Aorta (tissue), 5 donors: ENCODE measurements at places on chromosomes 5 and 9. TPM values are rescaled to one million over a fixed set of nuclear protein-coding genes. Genes with fewer than 3 reads are reported as not detected.

GRCh38 chr9:95463148-95464060 is 53.4 kb downstream of the PTCH1 start:
- H3K27me3 ChIP-seq, result no peaks in the 10 kb centered on the region
- H3K36me3 ChIP-seq, result peaks cover 5% of the 10 kb centered on the region
- DNase-seq, result no peak
- no peaks in the 10 kb centered on the region for H3K4me1 ChIP-seq

DNA sequence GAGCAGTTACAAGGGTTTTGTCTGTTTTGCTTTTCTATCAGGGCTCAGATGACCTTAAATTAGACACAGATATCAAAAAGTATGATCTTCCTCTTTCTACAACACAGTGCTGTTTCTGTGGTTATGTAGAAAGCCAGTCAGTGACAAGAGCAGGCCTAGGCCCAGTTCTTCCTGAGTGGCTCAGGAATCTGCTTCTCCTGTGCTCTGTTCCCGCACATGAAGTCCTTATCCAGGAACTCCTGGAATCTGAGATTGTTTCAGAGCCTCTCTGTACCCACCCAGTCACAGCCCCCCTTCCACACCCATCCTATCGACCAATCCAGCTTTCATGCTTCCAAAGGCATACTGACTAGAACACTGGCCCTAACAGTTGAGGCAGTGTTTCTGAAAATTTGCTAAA is 40.4 kb upstream of the SMU1 start:
- no peak for DNase-seq
- peaks cover 1% of the 10 kb centered on the region for H3K4me1 ChIP-seq
- H3K36me3 ChIP-seq, result peaks cover 3% of the 10 kb centered on the region
- H3K27me3 ChIP-seq, result no peaks in the 10 kb centered on the region

- no peak overlapping the region for H3K4me3 ChIP-seq
- H3K27me3 ChIP-seq, result no peaks in the 10 kb centered on the region
- no peaks in the 10 kb centered on the region for H3K4me1 ChIP-seq
- no peaks in the 10 kb centered on the region for H3K36me3 ChIP-seq
These were observed 464.0 kb upstream of the ZNF608 start for GRCh38 chr5:125210242-125210947.

- no peaks in the 10 kb centered on the region for H3K36me3 ChIP-seq
- H3K4me3 ChIP-seq, result no peak overlapping the region
- no peak overlapping the region for H3K27ac ChIP-seq
- no peaks in the 10 kb centered on the region for H3K27me3 ChIP-seq
- no peaks in the 10 kb centered on the region for H3K4me1 ChIP-seq
- no peak for DNase-seq
These were observed 296.3 kb downstream of the ADAMTS6 start for GRCh38 chr5:65185468-65185867.

- no peak for DNase-seq
- no peaks in the 10 kb centered on the region for H3K4me1 ChIP-seq
- no peak overlapping the region for H3K4me3 ChIP-seq
- H3K27me3 ChIP-seq, result no peaks in the 10 kb centered on the region
These were observed 1.9 kb downstream of the FOXB2 start for GRCh38 chr9:77021291-77021894.

DNA sequence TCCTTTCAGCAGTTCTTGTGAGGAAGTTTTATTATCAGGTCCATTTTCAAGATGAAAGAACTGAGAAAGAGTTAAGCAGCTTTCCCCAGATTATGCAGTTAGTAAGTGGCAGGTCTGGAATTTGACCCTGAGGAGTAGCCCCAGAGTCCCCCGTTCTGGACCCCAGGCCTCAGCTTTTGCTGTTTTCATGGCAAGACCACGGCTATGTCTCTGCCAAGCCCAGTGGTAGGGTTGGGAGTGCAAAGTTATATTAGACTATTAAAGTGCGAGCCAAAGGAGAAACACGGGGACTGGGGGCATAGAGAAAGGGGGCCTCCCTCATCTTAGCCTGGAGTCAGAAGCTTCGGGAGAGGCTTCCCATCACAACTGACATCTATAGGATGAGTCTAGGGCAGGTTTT is 19.3 kb upstream of the ORM1 start:
- H3K27ac ChIP-seq, result no peak overlapping the region
- no peak for DNase-seq
- H3K4me1 ChIP-seq, result no peaks in the 10 kb centered on the region
- H3K36me3 ChIP-seq, result no peaks in the 10 kb centered on the region
- H3K27me3 ChIP-seq, result no peaks in the 10 kb centered on the region

DNA sequence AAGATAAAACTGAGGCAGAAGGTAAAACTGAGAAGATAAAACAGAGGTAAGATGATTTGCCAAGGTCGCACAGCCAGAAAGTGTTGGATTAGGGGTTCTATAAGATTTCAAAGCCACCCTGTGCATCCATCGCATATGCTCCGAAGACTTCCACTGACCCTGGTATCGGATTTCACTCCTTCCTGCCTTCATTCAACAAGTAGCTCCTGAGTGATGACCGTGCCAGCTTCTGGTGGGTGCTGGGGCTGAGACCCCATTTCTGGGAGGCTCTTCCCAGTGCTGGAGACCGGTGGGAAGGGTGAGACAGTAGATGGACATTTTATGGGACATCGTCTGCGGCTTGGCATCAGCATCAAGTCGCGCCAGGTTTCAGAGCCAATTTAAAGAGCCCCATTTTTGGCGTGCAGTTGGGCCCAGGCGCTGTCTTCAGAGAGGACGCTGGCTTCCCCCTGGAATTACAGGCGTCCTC is 53.7 kb upstream of the DAB2IP start:
- no peak overlapping the region for H3K4me3 ChIP-seq
- no peak for DNase-seq
- H3K4me1 ChIP-seq, result no peaks in the 10 kb centered on the region
- no peaks in the 10 kb centered on the region for H3K36me3 ChIP-seq

DNA sequence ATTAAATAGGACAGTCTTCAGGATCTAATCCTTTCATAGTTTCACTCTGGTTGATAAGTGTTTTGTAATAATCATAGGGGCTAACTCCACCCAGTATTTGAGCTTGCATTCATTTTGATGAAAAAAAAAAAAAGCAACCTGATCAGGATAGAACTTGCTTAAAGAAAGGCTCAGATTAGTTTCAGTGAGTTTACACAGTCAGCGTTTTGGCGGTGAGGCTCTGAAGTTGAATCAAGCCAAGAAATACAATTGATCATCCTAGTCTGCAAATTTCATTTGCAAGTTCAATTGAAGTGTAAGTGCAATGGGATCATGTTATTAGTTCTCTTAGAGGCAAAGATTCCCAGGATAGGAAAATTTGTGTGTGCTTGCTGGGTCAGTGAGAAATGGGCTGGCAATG is 159.7 kb upstream of the ELL2 start:
- no peaks in the 10 kb centered on the region for H3K36me3 ChIP-seq
- H3K27me3 ChIP-seq, result no peaks in the 10 kb centered on the region
- no peak overlapping the region for H3K4me3 ChIP-seq
- no peak for DNase-seq
- no peaks in the 10 kb centered on the region for H3K4me1 ChIP-seq

GRCh38 chr5:88948746-88949600 is 66.0 kb upstream of the MEF2C start:
- peak overlapping the region; percentile 36 for H3K27ac ChIP-seq
- peaks cover 9% of the 10 kb centered on the region for H3K4me1 ChIP-seq
- no peaks in the 10 kb centered on the region for H3K36me3 ChIP-seq
- H3K27me3 ChIP-seq, result no peaks in the 10 kb centered on the region
- no peak overlapping the region for H3K4me3 ChIP-seq

DNA sequence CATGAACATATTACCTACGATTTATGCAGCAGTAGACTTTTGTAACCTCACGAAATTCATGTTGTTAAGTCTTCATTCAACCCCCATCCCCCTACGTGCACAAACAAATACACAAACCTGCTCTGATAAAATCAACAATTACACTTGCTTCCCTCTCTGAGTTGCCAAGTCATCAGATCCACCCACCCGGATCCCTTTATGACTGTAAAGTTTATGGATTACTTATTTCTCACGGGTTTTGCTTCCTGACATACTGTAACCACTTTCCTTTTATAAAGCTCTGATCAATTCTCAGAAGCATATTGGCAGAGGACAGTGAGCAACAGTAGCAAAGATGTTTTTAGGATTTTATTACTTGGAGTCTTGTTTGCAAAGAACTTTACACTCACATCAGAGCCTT is 70.5 kb downstream of the MLLT3 start:
- H3K36me3 ChIP-seq, result no peaks in the 10 kb centered on the region
- DNase-seq, result no peak
- H3K27ac ChIP-seq, result no peak overlapping the region
- H3K27me3 ChIP-seq, result no peaks in the 10 kb centered on the region
- peaks cover 6% of the 10 kb centered on the region for H3K4me1 ChIP-seq
- H3K4me3 ChIP-seq, result no peak overlapping the region

- no peak overlapping the region for H3K27ac ChIP-seq
- H3K4me1 ChIP-seq, result peaks cover 7% of the 10 kb centered on the region
- no peaks in the 10 kb centered on the region for H3K36me3 ChIP-seq
- DNase-seq, result peak; percentile 62
- peak overlapping the region; percentile 80 for H3K4me3 ChIP-seq
These were observed 978 bp downstream of the P4HA2 start for GRCh38 chr5:132226516-132227234.

DNA sequence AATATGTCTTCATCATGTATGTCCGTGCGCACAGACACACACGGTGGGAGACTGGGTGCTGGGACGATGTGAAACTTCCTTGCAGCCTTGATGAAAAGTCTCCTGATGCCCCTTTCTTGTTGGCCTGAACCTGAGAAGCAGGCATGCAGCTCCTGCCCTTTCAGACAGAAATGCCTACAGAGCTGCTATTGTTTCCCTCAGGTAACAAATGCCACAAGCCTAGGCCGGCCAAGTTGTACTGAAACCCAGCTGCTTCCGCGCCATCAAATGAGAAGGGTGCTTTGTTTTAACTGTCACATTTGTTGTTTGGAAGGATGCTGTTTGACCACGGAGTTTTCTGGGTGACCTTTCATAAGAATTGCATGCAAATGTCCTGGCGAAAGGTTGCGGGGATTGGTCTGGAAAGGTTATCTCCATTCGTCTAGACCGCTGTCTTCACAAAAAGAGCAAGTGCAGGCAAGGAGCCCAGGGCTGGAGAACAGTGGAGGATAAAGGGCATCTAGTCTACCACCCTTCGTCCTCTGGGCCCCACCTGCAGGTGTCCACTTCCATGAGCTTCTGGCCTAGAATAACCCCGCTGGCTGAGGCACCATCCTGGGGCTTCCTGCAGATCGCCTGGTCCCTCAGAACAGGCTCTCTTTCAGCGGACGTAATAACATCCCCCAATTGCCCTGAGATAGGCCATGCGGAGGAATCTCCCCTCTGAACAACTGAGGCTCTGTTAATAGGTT is 197.2 kb downstream of the SEMA6A start:
- no peak for DNase-seq
- H3K27me3 ChIP-seq, result no peaks in the 10 kb centered on the region
- no peak overlapping the region for H3K4me3 ChIP-seq
- no peaks in the 10 kb centered on the region for H3K36me3 ChIP-seq

GRCh38 chr5:133788121-133788520 is 175.8 kb upstream of the FSTL4 start:
- no peaks in the 10 kb centered on the region for H3K27me3 ChIP-seq
- H3K27ac ChIP-seq, result no peak overlapping the region
- H3K4me3 ChIP-seq, result no peak overlapping the region
- no peaks in the 10 kb centered on the region for H3K4me1 ChIP-seq
- DNase-seq, result no peak
- no peaks in the 10 kb centered on the region for H3K36me3 ChIP-seq

GRCh38 chr5:131436081-131436480 is 172.2 kb downstream of the CDC42SE2 start:
- peaks cover 3% of the 10 kb centered on the region for H3K36me3 ChIP-seq
- DNase-seq, result no peak

DNA sequence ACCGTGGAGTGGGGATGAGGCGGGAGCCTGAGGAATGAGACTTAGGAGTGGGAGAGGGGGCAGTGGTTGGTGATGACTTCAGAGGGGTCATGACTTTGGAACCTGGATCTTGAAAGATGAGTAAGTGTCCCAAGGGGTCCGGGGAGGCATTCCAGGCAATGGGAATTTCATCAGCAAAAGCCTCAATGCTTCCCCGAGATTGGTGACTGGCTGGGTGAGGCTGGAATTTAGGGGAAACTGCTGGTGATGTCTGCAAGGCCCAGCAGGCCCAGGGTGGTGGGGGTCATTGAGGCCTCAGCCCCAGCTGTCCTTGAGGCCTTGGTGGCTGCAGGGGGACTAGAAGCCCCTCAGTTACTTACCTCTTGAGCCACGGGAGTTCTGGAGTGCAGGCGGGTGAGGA is 7.5 kb downstream of the NDST1 start:
- H3K27me3 ChIP-seq, result no peaks in the 10 kb centered on the region
- peaks cover 4% of the 10 kb centered on the region for H3K4me1 ChIP-seq
- DNase-seq, result peak; percentile 61
- peak overlapping the region; percentile 39 for H3K27ac ChIP-seq

- no peaks in the 10 kb centered on the region for H3K27me3 ChIP-seq
- H3K4me1 ChIP-seq, result no peaks in the 10 kb centered on the region
- DNase-seq, result no peak
- no peak overlapping the region for H3K4me3 ChIP-seq
- H3K36me3 ChIP-seq, result no peaks in the 10 kb centered on the region
These were observed 1359.4 kb downstream of the EFNA5 start for GRCh38 chr5:106311230-106311915.

DNA sequence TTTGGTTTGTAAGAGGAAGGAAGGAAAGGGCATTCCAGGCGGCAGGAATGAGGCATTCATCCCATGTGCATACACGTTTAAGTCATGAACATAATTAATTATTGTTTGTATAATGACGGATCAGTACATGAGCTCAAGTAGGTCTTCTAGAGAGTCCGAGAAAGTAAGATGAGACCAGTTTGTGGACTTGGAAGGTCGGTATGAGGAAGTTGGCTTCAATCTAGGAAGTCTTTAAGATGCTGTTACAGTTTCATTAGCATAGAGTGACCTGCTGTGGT is 2.1 kb downstream of the GTF3C4 start:
- no peak overlapping the region for H3K4me3 ChIP-seq
- H3K36me3 ChIP-seq, result no peaks in the 10 kb centered on the region
- H3K27ac ChIP-seq, result no peak overlapping the region
- H3K4me1 ChIP-seq, result peaks cover 9% of the 10 kb centered on the region
- H3K27me3 ChIP-seq, result no peaks in the 10 kb centered on the region

DNA sequence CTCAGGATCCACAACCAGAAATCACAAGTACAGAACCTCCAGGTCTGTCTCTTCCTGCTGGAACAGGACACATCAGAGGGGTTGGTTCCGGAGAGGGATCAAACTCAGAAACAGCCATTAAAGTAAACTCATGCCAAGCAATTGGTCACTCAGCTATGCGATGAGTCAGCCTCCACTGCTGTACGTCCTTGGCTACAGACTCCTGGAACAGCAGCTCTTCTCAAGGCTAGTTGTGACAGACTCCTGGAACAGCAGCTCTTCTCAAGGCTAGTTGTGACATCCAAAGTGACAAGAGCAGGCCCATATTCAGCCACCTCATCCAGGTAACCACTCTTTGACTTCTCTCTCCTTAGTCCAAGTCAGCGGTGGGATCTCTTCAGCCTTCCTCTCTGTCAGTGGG is at the start of gene SPINK13:
Gene SPINK13 (plus strand): TSS at position 229 of the 400 bp plus-strand sequence. CDS start 1,279 bp downstream, outside the sequence.
- H3K27me3 ChIP-seq, result no peaks in the 10 kb centered on the region
- H3K4me1 ChIP-seq, result no peaks in the 10 kb centered on the region
- no peak for DNase-seq
- no peak within 1 kb of the TSS for H3K4me3 ChIP-seq
- H3K27ac ChIP-seq, result no peak within 1 kb of the TSS

The DMRT3 gene
- total RNA-seq, result 1.2 TPM

The SYNPO gene
- total RNA-seq, result 327 TPM

The OR5C1 gene
- not detected for total RNA-seq

The ADAMTSL2 gene
- 20.9 TPM for total RNA-seq

The KIF24 gene
- total RNA-seq, result 0.32 TPM

The TMCO6 gene
- total RNA-seq, result 8.6 TPM

The ADGRD2 gene
- not detected for total RNA-seq

The ARSI gene
- 2.7 TPM for total RNA-seq

The FGF18 gene
- total RNA-seq, result 2.9 TPM

The CENPP gene
- 11.1 TPM for total RNA-seq

The LRRTM2 gene
- total RNA-seq, result 0.24 TPM

The MPDZ gene
- 96.5 TPM for total RNA-seq

The RALGPS1 gene
- total RNA-seq, result 6.1 TPM

The CDH6 gene
- total RNA-seq, result 10.7 TPM

The GMCL2 gene
- total RNA-seq, result not detected

The CARD19 gene
- total RNA-seq, result 50.5 TPM
